ENCODE measurements at places on chromosomes 16 and 17.
A peak's percentile ranks its signal among the peaks of the same experiment; 100 is the strongest.

DNA sequence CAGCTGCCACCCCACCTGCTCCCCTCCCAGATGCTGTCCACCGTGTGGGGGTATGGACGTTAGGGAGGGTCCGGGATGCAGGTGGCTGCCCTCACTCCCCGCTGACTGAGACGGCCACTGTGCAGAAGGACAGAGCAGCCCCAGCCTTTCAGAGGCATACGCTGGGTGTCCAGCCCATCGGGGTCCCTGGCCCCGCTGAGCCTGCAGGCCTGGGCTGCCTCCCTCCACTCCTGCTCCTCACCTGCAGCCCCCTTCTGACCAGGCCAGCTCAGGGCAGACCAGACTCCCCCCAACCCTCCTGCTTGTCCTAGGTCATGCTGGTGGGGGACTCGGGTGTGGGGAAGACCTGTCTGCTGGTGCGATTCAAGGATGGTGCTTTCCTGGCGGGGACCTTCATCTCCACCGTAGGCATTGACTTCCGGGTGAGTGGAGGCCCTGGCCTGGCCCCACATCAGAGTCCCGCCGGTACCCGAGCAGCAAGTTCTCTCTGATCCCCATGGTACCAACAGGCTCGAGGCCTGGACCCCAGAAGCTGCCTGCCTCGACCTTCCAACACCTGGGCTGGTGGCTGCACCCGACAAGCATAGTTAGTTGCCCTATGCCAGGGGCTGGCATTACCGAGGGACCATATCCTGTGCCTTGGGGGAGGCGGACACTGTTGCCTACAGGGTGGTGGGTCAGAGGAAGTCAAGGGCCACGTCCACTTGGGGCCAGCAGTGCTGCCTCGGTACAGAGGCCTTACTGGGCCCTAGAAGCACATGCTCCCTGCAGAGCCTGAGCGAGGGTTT, 1.4 kb downstream of the RAB26 start:
- no peak for DNase-seq

- no peak for DNase-seq
Observed at GRCh38 chr17:77915594-77916021, 42.9 kb upstream of the TNRC6C start.

- DNase-seq = no peak
Observed at GRCh38 chr17:70332356-70333210, 163.3 kb downstream of the KCNJ2 start.

- DNase-seq = no peak
Observed at GRCh38 chr16:28202147-28202746, 9.5 kb downstream of the XPO6 start.

DNA sequence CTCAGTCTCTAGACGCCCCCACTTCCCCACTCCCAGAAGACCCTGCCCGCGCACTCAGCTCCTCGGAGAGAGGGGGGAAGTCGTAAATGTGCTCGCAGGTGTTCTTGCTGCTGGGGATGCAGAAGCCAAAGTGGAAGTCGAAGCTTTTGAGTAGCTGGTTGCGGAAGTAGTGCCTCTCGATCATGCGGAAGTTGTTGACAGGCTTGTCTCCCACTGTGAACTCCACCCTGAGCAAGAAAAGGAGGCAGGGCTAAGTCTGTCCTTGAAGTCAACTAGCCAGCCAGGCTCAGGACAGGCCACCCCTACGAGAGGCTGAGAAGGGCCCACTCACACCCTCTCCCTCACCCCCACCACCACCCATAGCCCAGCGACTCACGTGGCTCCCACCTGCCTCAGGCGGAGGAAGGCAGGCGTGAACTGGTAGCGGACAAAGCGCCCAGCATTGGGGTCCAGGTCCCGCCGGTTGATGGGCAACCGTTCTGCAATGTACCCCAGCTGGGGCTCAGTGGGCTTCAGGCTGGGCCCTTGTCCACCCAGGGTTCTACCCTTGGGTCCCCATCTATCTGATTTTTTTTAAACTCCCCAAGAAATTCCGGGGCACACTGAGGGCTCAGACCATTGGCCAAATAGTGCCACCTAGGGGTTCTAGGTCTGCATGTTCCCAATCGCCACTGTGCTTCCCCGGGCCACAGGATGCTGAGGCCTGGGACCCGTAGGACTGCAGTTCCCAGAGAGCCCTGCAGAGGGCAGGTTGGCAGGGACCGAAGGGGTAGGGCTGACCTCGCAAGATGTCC, 4.6 kb downstream of the UNC119 start:
- peak; percentile 84 for DNase-seq

GRCh38 chr16:711548-712320, 3.2 kb upstream of the METRN start:
- DNase-seq = peak; percentile 93

- DNase-seq = peak; percentile 65
Observed at GRCh38 chr17:18187821-18188761, 4.5 kb downstream of the ALKBH5 start.

DNA sequence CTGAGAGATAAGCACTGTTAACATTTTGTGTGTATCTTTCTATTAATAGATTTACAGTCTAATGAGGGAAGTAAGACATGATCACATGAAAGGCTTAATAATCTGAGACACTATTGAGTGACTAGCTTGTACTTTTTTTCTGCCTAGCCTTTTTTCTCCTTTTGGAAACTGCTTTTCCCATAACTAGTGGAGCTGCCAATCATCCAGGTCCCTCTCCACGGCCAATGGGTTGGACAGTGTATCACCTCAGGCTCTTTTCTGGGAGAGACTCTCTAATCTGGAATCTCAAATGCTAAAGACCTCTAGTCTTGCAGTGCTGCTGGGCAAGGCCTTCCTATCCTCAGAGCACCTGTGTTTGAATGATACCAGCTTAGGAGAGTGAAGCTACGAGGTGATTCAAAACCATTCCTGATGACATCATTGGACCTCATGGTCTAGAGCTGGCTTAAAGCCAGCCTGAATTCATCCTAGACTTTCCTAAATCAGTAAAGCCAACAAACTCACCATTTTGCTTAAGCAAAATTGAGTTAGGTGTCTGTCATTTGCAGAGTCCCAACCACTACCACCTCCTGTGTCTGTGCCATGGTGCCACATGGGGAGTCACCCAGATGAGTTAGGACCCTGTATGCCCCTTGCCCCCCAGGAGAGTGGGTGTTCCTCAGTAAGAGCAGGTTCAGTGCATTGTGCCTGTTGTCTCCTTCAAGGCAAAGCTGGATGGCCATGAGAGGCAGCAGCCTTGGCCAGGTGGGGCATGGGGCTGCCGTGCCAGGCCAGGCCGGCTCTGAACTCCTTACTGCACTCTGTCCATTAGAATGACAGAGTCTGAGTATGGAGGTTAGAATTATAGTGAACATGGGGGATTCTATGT, 62.9 kb downstream of the SPECC1 start:
- DNase-seq = no peak

- no peak for DNase-seq
Observed at GRCh38 chr17:57551321-57552079, 193.6 kb downstream of the CCDC182 start.

DNA sequence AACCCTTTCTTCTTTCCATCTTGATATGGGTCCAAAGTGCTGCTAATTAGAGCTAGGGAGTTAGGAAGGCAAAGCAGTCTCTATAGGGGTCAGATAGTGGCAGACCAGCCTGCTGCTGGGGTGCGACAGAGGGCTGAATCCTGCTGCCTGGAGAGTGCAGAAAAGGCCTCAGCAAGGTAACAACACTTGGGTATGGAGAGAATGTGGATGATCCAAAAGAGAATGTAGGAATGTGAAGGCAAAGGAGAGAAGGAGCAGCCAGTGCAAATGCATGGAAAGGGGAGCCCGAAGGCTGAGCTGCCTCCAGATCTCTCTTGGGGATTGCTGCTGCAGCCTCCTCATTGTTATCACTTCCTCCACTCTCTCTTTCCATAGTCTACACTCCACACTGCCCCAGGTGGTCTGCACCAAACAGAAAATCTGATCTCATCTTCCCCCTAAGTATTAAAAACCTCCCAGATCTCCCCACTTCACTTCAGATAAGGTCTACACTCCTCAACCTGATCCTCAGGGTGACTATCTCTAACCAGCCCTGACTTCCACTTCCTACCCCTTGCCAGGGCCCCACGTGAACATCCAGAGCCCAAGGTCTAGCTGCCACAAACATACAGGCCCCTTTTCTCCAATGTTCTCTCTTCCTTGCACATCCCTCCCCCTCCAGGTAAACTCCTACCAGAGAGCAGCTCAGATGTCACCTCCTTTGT, 28.8 kb downstream of the TOM1L2 start:
- DNase-seq = no peak

DNA sequence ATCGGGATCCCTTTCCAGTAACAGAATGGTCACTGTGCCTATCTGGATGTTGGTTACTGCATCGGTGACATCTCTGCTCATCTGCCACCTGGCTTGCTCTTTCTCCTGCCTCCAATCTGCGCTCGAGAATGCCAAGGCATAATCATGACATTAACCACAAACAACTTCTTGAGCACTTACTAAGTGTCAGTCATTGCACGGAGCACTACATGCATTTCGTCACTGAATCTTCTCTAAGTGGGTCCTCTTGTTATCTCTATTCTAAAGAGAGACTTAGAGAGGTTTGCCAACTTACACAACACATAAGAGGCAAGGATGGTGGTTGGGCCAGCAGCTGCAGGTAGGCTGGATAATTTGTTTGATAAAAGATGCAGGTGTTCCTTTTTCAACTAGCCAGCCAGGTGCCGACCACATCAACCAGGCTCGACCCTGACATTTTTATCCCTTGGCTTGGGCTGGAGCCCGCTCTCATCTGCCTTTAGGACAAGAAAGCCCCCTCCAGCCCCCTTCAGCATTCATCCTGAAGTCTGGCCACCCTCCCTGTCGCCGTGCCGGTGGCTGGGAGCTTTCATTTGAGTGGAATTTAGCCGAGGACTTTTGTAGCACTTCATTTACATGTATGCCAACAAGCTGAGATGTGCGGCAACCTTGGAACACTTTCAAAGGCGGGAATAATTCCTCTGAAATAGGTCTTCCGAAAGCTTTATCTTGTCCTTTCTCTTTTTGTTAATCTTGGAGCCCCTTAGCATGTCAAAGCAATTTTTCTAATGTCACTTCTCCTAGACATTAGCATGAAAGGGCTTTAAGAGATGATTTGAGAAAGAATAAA, 89.3 kb upstream of the NKD1 start:
- DNase-seq = no peak

DNA sequence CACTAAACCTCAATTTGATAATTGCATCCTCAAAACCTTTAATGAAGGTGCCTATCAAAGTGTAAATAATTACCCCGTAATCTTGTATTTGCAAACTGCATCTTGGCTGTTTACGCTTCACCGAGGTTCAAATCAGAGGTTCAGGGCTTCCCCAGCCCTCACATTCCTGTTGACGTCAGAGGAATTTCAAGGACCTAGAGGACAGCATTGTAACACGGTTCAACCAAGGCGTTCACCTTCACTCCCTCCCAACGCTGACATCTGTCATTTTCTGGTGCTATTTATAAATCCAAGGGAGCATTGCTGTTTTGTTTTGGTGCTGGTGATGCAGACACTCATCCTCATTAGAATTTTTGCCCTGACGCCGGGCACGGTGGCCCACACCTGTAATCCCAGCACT, 691.6 kb upstream of the RBFOX1 start:
- DNase-seq = no peak

- DNase-seq = no peak
Observed at GRCh38 chr16:2076072-2076865, 28.5 kb downstream of the TSC2 start.

DNA sequence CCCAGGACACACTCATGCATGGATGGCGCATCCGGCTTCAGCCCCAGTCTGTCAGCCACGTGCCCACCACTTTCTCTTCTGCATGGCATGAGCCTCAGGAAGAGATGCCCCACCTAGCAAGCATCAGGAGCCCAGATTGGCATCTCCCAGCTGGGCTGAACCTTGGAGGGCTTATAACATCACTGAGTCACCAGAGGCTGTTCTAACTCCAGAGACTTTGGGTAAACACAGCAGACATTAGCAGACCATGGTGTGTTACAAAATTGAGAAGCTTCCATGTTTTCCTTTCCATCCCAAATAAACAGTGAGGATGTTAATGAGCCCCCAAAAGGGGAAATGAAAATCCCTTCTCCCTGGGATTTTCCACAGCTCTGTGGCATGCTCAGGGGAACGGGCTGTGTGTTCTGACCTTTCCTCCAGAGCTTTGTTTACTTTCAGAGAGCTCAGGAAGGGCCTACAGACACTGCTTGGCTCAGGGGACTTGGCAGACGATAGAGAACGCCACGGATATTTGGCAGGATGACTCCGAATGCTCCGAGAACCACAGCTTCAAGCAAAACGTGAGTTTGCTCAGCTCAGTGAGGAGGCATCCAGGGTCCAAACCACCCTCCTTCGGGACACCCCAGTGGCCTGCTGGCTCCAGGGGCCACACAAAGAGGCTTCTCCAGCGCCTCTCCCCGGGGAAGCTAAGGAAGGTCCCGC, 16.5 kb downstream of the GLP2R start:
- peak; percentile 50 for DNase-seq

DNA sequence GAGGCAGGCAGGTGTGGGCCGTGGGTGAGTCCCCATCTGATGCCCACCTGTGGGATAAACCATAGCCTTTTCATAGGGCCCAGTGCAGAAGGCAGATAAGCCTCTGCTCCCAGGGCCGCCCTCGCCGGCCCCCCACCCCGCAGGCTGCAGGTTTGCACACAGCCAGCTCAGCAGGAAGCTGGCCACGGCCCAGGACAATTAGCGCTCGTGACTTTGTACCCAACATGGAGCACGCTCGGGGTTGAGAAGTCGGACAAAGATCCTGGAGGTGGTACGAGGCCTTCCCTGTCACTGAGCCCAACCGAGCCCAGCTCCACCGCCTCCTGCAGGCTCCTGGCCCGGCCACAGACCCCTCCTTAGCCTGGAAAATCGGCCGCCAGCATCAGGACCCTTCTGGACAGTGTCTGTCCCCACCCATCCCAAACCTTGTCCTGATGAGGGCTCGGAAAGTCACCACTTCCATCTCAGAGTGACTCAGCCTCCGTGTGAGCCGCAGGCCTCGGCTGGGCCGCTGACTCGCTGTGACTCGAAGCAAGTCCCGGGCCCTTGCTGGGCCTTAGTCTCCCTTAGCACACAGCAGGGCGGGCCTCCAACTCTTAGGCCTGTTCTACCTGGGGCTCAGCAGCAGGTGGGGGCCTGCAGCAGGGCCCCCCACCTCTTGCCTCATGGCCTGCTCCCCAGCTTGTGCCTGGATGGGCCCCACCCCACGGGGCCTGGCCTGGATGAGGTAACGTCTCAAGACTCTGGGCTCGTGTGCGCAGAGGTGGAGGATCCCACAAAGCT, 22.7 kb downstream of the FAM83G start:
- peak; percentile 83 for DNase-seq

- no peak for DNase-seq
Observed at GRCh38 chr17:17922070-17922614, 50.1 kb downstream of the TOM1L2 start.

DNA sequence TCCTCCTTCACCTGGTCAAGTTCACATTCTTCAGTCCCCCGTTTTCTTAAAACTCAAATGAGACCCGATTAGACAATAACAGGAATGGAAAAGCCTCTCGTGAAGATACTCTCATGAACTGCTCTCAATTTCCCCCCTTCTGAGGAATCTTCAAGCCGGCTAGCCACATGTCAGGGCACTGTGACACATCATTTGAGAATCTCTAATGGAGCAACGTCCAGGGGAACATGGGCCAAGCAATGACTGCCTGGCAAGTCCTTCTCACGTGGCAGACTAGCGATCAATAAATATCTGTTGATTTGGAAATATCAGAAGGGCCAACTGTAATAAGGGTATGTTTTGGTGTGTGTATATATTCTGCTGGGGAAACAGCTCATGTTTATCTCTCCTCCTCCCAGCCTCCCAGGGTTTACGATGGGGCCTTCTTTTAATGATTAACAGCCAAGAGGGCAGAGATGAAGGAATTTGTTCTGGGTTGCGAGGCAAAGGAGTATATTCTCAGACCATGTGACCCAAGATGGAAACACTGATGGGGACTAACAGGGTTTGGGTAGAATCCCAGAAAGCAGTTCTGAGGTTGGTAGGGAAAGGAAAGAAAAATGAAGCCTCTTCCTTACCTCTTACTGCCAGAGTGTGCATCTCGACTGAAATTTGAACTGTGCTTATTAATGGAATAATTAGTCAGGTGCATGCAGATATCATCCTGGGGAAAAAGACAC, 21.4 kb downstream of the TTLL6 start:
- DNase-seq = peak; percentile 85
